Stimulated activated CD4-positive, alpha-beta T cell treated with anti-CD3 and anti-CD28 coated beads, Interleukin-12 subunit alpha, Interleukin-12 subunit beta, amount 100 ng/mL, for 48 hours (primary cell): ENCODE measurements at places on chromosomes 16 and 17.
A peak's percentile ranks its signal among the peaks of the same experiment; 100 is the strongest.

- no peak for DNase-seq
Measured at GRCh38 chr17:9020096-9020823, 1.1 kb upstream of the NTN1 start.

DNA sequence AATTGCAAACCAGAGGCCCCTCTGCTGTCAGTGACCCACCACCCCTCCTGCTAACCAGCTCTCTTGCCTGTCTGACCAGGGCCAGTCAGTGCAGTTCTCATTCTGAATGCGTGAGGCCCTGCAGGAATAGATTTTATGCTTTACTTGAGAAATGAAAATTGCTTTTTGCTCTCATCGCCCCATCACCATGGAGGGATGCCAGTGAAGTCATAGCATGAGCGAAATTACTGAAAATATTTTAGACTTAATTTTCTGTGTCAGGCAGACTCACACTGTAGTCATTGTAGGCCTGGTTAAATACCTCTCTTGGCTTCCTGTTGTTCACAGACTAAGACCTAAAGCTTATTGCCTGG lies 490.5 kb upstream of the CDH5 start:
- no peak for DNase-seq

DNA sequence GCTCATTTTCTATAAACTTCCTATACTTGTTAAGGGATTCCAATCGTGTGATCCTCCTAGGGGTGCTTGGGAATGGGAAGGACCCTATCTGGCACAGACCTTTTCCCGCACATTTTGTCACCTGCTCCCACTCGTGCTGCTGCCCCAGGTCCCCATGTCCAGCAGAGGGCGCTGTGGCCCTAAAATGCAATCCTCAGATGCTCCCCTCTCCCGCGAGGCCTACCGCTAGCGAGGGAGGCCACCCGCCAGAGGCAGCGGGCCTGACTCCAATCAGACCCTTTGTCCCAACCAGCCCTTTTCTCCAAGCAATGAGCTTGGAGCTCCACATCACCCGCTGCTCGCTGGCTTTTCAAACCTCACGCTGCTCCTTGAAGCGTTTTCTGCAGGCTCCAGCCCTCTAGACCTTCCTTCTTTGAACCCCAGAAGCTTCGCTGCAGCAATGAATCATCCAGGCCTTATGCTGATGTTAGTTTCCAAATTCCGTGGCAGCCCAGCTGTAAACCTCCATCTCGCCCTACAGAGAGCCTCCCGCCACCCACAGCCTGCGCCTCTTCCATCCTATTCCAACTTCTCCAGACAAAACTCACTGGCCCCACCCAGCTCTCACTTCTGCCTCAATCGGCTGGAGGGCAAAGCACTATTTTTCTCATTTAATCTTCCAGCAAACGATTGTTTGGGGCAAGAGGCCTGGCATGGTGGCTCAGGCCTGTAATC lies 23.6 kb upstream of the FZD2 start:
- DNase-seq: peak; percentile 87

GRCh38 chr17:60622961-60623360 lies 23.0 kb downstream of the PPM1D start:
- DNase-seq: no peak

DNA sequence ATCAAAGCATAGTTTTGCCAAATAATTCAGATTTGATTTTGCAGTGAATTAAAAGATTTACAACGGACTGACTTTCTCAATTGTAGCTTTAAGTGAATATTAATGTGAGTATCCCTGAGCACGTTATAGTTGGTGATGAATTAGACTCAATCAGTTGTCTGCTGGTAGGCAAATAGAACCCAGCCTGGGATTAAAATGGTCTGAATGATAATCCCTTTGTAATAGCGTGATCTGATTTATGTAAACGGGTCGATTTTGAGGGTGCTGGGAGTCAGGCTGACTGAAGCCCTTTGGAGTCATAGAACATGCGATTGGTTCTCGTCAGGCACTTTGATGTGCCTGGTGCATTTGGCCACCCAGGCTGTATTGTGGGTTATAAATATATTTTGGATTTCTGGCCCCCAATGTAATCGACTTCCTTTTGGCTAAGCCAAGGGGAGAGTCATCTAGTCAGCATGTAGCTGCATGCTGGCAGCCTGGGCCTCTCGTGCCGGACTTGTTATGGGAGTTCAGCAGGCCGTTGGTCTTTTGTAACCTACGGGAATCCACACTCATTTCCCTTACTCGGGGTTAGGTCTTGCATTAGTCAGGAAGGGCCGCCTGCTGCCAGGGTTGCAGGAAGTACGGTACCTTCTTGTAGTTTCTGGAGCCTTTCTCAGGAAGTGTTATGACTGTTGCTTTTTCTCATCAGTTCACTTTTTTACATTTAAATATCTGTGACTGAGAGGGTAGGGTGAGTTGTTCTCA lies 5.4 kb downstream of the PGS1 start:
- DNase-seq: peak; percentile 72

DNA sequence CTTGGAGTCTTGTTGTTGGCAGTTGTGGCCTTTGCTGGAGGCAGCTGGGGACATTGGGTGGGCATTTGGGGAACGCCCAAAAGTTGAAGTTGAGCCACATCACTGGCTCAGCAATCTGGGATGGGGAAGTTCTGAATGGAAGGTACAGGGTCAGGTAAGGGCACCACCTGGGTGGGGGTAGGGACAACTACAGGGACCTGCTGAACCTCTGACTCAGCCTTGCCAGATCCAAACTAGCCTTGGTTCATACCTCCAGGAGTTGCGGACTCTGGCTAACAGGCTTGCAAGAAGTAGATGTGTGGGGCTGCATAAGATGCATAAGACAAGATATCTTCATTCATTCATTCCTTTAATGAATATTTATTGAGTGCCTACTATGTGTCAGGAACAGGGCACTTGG lies 16.0 kb downstream of the FMNL1 start:
- DNase-seq: no peak

GRCh38 chr16:178668-179015 lies 1.6 kb upstream of the HBQ1 start:
- no peak for DNase-seq

- DNase-seq: peak; percentile 71
Measured at GRCh38 chr17:64505340-64506200, 519 bp downstream of the DDX5 start.

GRCh38 chr16:85461814-85462713 lies 151.1 kb upstream of the GSE1 start:
- DNase-seq: no peak

DNA sequence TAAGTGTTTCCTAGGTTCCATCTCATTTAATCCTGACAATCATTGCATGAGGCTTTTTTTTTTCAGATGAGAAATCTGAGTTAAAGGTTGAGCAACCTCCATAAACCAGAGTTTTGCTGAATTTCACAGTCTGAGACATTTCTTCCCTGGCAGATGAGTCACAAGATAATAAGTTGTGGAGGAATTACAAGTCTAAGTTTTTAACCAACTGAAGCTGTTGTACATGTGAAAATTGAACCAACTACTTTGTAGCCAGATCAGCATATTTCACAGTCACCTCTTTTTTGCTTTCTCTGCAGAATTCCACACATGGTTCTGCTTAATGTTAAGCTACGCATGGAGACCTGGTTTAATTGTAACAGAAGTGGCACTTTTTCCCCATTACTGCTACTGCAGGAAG lies 765.6 kb downstream of the CDH11 start:
- DNase-seq: no peak

GRCh38 chr17:48997103-48997826 lies at the start of gene IGF2BP1:
TSS of gene IGF2BP1 (plus strand) at chr17:48997385. CDS start at chr17:48997746, 361 bp downstream.
- DNase-seq: no peak

- DNase-seq: no peak
Measured at GRCh38 chr16:69626256-69626655, 60.5 kb downstream of the NFAT5 start.

DNA sequence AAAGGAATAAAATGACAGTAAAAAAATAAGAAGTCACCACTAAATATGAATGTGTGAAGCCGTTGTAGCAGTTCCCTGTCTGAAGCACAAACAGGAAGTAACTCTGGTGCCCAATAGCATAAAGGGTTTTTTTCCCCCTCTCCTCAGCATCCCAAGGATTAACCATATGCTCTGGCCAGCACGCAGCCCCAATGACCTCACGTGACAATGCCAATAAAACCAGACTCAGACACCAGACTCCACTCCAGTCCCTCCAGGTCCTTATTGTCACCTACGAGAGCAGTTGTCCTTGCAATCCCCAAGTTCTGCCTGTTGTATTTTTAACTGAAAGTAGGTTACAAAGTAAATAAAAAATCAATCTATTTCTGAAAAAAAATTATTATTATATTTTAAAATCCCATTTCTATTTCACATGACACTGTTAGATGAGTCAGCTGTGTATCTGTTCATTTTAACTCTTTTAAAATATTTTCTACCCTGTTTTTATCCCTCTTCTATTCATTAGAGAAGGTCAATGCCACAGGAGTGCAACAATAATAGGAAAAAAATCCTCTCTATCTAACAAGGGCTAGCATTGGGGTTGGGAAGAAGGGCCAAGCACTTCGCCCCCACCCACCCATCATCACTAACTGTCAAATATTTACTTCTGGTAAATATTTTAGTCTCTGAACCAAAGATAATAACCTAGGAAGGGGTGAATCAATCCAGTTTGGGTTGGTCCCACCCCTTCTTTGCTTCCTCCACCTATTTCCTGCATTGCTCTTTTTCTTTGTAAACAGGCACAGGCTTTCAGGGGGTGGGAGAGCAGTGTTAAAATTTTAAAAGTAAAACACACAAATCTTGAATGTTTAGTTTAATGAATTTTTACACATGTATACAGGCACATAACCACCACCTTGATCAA lies 6.6 kb downstream of the PRAC1 start:
- no peak for DNase-seq

DNA sequence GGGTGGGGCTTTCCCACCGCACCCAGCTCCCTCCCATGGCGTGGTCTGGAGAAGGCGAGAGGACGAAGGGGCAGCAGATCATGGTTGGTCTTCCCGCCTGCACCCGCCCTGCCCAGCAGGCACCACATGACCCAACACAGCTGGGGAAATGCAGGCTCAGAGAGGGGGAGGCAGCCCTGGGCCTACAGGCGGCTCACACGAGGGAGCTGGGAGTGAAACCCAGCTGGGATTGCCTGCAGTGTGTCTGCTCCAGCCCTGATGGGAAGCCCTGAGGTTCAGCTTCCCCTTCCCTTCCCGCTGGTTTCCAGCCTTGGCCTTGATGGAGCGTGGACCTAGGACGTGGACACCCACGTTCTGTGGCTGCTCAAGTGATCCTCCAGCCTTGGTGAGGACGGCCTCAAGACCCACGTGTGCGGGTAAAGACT lies 20.0 kb upstream of the PABPN1L start:
- DNase-seq: no peak

DNA sequence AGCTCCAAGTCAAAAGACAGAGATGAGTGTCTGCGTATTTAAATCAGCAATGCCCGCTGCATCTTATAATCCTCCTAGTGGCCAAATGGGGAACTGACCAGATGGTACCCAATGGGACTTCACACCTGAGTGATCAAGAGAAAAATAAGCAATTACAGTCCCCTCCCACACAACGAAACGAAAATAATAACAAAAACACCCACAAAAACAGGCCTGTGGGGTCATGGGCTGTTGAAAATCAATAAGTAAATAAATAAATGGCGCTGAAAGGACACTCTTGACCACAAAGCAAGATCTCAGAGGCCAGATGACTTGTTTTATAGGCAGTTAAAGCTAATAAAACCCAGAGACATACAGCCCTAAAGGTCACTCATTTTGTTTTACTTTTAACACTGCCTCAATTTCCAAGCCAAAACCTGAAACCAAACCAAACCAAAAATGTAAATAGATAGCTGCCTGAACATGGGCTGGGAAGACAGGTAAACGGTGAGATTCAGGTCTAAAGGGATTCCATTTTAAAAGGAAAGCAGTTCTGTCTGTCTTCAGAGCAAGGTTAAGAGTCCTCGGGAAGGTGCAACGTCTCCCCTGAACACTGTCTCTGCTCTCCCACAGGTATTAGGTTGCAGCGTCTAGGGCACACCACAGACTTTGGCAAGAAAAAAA lies 1.3 kb downstream of the ZNF821 start:
- DNase-seq: peak; percentile 95

DNA sequence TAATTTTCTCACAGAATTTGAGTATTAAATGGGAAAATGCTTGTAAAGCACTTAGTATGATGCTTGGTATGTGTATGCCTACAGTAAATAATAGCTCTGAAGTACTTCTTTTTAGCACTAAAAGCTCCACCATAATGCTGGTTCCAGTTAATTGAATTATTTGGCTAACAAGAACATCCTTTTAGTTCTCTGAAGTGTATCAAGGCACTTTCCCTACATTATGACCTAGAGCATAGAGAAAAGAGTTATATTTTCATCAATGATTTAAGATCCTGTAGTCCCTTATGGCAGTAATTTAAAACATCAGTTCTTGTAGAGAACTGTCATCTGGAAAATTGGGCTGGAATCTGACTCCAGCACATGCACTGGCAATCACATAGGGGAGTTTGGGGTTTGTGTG lies 21.9 kb upstream of the PHAF1 start:
- DNase-seq: no peak

- DNase-seq: peak; percentile 8
Measured at GRCh38 chr16:1773703-1774447, 941 bp upstream of the MRPS34 start.

DNA sequence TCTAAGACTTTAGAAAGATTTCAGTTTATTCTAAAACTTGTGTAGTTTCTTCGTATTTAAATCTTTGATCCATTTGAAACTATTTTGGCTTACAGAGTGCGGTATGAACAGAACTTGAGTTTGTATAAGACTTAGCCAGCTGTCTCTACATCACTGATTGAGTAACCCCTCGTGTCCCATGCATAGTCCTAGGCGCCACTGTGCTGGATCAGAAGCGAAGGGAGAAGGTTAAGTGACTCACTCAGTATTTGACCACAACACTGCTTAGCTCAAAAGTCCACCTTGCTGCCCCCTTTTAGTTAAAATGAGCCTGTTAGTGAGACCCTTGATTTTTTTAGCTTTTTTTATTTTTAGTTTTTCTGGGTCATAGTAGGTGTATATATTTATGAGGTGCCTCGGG lies 28.4 kb downstream of the CD300LB start:
- DNase-seq: no peak

DNA sequence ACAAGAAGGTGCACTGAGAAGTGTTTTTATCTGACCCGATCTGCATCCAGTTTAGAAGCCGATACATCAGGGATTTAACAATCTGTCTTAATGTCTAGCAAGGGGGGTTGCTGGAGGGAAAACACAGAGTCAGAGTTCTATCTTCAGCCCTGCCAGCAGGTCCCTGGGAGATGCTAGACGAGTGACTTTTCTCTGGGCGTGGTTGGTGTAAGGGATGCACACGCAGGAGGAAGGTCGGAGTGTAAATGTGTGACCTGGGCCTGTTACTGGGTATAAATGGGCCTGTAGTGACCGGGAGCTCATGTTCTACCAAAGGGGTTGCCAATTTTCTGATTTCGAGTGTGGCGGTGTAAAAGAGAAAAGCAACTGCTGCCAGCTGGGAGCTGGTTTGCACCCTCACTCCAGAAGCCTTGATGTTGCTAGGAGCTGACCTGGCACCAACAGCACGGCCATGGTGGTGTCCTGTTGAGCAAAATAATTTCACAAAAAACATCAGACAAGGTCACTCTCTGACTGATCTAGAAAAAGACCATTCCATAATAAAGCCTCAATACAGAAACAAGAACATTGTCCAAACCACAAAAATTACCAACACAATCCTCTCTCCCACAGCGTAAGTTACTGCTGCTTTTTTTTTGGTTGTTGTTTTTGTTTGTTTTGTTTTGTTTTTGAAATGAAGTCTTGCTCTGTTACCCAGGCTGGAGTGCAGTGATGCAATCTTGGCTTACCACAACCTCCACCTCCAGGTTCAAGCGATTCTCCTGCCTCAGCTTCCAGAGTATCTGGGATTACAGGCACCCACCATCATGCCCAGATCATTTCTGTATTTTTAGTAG lies 1.3 kb upstream of the KCTD13 start:
- DNase-seq: no peak
